Activated naive CD4-positive, alpha-beta T cell treated with anti-CD3 and anti-CD28 coated beads, Interleukin-2, amount 10 ng/mL, durations not matched to agents 7 days and 5 days (primary cell): ENCODE measurements at places on chromosomes 3 and 15.

GRCh38 chr15:34009656-34010055 is 29.3 kb downstream of the AVEN start:
- H3K4me1 ChIP-seq, result no peaks in the 10 kb centered on the region
- DNase-seq, result no peak
- H3K4me3 ChIP-seq, result no peak overlapping the region
- H3K27me3 ChIP-seq, result no peaks in the 10 kb centered on the region

- DNase-seq, result peak; percentile 74
- H3K4me3 ChIP-seq, result peak overlapping the region; percentile 61
- peak overlapping the region; percentile 92 for H3K27ac ChIP-seq
- H3K4me1 ChIP-seq, result peaks cover 84% of the 10 kb centered on the region
- no peaks in the 10 kb centered on the region for H3K27me3 ChIP-seq
- H3K36me3 ChIP-seq, result peaks cover 45% of the 10 kb centered on the region
Observed at GRCh38 chr3:46947981-46948791, 28.4 kb downstream of the CCDC12 start.

DNA sequence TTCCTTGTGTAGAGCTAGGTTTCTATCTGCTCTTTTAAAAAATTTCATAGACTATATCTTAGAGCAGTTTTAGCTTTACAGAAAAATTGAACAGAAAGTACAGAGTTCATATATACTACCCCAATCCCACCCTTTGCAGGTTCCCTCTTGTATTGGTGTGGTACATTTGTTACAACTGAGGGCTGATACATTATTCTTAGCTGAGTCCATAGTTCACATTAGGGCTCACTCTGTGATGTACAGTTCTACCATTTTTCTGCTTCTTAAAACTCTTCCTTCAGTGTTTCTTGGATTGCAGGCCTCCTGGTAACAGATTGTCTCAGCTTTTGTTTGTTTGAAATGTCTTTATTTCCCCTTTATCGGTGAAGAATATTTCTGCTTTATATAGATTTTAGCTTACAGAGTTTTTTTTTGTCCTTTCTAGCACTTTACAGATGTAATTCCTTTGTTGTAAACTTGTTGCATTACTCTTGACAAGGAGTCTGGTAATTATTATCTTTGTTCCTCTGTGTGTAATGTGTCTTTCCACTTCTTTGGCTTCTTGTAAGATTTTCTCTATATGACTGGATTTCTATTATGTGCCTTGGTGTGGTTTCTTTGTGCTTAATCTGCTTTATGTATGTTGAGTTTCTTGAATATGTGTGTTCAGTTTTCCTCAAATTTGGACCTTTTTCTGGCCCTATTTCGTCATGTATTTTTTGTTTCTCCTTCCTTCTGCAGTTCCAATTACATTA is 25.3 kb downstream of the MEF2A start:
- DNase-seq, result no peak
- no peaks in the 10 kb centered on the region for H3K27me3 ChIP-seq
- peaks cover 11% of the 10 kb centered on the region for H3K4me1 ChIP-seq

DNA sequence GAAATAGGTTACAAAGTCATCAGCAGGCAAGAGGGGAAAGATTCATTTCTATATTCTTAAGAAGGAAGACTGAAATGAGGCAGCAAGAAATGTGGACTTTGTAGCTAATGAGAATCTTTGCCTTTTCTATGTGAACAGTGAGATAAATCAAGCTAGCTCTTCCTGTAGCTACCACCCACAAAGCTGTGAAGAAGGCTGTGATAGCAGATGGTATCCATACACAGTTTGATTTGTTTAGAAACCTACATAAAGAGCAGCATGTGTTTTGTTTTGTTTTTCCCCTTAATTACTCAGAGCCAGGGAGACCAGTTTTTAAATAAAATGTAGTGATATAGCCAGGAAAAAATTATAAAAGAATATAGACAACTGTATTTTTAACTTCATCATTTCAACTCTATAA is 45.5 kb downstream of the TEX9 start:
- no peak overlapping the region for H3K4me3 ChIP-seq
- no peak for DNase-seq
- no peaks in the 10 kb centered on the region for H3K27me3 ChIP-seq
- no peaks in the 10 kb centered on the region for H3K36me3 ChIP-seq
- H3K4me1 ChIP-seq, result no peaks in the 10 kb centered on the region

GRCh38 chr3:113838631-113839209 is at the start of gene GRAMD1C:
GRAMD1C (plus strand) TSS chr3:113838788; CDS start chr3:113838910, 122 bp downstream.
- peak within 1 kb of the TSS; percentile 39 for H3K27ac ChIP-seq
- H3K4me1 ChIP-seq, result peaks cover 7% of the 10 kb centered on the region
- H3K27me3 ChIP-seq, result peaks cover 6% of the 10 kb centered on the region

GRCh38 chr3:61250784-61251173 is 473 bp downstream of the FHIT start:
- no peaks in the 10 kb centered on the region for H3K27me3 ChIP-seq
- peaks cover 24% of the 10 kb centered on the region for H3K4me1 ChIP-seq
- peak; percentile 33 for DNase-seq
